ENCODE measurements at places on chromosomes 7 and 10. TPM values are rescaled to one million over a fixed set of nuclear protein-coding genes. Genes with fewer than 3 reads are reported as not detected.

DNA sequence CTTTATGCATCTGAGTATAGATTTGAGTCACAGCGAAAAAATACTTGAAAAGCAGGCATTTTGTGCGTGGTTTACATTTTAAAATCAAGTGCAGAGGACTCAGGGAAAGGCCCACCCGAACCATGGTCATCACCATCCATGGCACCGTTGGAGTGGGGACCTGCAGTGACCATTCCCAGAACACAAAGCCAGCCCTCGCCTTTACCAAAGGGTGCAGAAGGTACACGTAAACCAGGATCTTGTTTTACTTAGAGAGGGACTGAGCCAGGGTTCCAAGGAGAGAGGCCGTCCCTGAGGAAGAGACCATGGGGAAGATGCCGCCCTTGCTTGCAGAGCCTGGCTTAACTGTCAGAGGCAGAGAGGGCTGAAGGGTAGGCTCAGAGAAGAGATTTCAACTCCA, 12.0 kb upstream of the CNPY1 start:
- H3K4me3 ChIP-seq = no peak overlapping the region
- no peaks in the 10 kb centered on the region for H3K4me1 ChIP-seq
- H3K27ac ChIP-seq = no peak overlapping the region
- no peaks in the 10 kb centered on the region for H3K27me3 ChIP-seq
- no peaks in the 10 kb centered on the region for H3K36me3 ChIP-seq

DNA sequence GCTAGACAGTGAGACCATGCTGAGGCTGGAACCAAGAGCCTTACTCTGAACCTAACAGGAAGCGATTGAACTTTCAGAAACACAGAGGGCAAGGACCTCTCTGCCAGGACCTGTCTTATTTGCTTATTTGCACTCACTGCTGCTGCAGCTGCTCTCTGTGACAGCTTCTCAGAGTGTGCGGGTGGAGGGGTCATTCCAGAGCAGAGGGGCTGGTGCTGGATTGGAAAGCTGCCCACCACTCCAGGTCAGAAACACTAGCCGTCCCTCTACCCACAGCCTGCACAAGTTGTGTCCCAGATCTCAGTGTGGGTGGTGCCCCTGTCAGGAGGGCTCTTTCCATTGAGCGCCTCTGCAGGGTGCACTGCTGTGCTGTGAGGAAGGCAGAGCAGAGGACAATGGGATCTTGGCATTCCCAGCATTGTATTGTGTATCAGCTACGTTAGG, 126.2 kb downstream of the CCNY start:
- DNase-seq = no peak
- no peak overlapping the region for H3K27ac ChIP-seq
- H3K27me3 ChIP-seq = no peaks in the 10 kb centered on the region
- H3K4me1 ChIP-seq = peaks cover 89% of the 10 kb centered on the region
- H3K36me3 ChIP-seq = no peaks in the 10 kb centered on the region
- no peak overlapping the region for H3K4me3 ChIP-seq

GRCh38 chr7:3239291-3239691, 61.8 kb upstream of the SDK1 start:
- no peak overlapping the region for H3K27ac ChIP-seq
- no peaks in the 10 kb centered on the region for H3K36me3 ChIP-seq
- H3K4me3 ChIP-seq = no peak overlapping the region
- H3K4me1 ChIP-seq = peaks cover 5% of the 10 kb centered on the region
- H3K27me3 ChIP-seq = no peaks in the 10 kb centered on the region

CAMK2B gene
- 2.9 TPM for polyA plus RNA-seq

DNA sequence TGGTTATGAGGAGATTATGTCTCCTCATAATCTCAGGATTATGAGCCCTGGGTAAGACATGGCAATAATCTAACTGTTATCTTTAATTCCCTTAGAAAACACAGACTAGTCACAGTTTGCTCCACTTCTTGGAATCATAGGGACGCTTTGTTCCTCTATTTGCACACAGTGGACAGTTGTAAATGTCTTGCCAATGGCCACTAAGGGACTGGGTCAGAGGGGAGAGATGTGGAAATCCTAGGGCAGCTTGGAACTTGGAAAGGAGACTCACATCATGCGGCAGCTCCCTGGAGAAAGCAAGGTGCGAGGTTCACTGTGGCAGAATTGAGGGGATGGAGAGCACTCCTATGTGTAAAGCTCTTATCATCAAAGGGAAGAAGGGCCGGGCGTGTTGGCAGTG, 266.1 kb downstream of the PRPF18 start:
- H3K4me1 ChIP-seq = no peaks in the 10 kb centered on the region
- no peak for DNase-seq
- H3K27me3 ChIP-seq = no peaks in the 10 kb centered on the region
- no peaks in the 10 kb centered on the region for H3K36me3 ChIP-seq
